Stimulated activated CD4-positive, alpha-beta T cell treated with anti-CD3 and anti-CD28 coated beads, Interleukin-15, amount 100 ng/mL, for 24 hours (primary cell): ENCODE measurements at places on chromosomes 6 and 20.

GRCh38 chr6:116088946-116089345 is 11.7 kb upstream of the NT5DC1 start:
- no peak for DNase-seq

DNA sequence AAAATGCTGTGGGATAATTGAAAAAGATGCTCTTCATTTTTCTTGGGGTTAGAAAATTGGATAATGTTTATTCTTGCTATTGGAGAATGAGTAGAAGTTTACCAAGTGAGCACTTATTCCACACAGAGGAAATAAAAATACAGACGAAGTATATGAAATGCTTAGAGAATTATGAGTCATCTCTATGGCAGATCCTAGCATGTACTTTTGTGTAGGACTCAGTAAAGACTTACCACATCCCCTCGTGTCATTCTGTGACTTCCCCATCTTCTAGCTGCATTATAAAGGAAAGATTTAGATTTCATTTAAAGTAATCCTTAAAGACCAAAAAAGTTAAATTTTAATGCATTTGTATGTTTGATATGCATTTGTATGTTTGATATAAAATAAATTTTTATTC is 685.6 kb downstream of the TBC1D32 start:
- DNase-seq = no peak

DNA sequence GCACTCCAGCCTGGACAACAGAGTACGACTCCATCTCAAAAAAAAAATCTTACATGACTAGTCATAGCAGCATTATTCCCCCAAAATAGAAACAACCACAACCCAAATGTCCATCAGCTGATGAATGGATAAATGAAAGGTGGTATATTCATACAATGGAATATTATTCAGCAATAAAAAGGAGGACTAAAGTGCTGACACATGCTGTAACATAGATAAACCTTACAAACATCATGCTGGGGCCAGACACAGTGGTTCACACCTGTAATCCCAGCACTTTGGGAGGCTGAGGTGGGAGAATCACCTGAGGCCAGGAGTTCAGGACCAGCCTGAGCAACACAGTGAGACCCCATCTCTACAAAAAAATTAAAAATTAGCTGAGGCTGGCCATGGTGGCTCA is 16.9 kb downstream of the C20orf203 start:
- no peak for DNase-seq

GRCh38 chr6:117955684-117956256 is 48.7 kb downstream of the SLC35F1 start:
- DNase-seq = no peak

- no peak for DNase-seq
These were observed 33.5 kb downstream of the ELOVL5 start for GRCh38 chr6:53315086-53315724.

GRCh38 chr6:101845172-101845571 is 451.7 kb downstream of the GRIK2 start:
- no peak for DNase-seq

- no peak for DNase-seq
These were observed 256.4 kb downstream of the TMEM242 start for GRCh38 chr6:157066781-157067491.

DNA sequence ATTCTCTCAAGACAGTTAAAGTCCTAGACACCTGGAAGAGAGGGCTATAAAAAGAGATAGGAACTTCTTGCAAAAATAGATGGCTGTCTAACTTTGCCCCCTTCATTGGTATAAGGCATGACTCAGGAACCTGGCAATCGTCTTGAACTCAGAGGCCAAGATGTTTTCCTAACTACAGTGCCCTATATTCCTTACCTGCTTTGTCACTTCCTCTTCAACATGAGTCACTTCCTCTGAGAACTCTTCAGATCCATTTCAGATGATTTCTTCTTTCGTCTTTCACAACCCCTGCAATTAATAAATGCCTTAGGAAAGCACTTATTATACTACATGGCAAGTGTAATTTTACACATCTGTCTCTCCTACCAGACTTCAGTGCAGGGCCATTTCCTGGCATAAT is 83.5 kb downstream of the HAO1 start:
- no peak for DNase-seq

DNA sequence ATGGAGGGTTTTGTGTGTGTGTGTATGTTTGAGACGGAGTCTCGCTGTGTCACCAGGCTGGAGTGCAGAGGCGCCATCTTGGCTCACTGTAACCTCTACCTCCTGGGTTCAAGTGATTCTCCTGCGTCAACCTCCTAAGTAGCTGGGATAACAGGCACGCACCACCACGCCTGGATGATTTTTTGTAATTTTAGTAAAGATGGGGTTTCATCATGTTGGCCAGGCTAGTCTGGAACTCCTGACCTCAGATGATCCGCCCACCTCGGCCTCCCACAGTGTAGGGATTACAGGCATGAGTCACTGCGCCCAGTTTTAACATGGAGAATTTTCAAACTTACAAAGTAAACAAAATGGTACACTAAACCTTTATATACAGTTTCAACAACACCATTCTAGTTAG is 22.8 kb downstream of the AMD1 start:
- DNase-seq = no peak

GRCh38 chr6:27650620-27651370 is 177.9 kb upstream of the ZNF184 start:
- DNase-seq = peak; percentile 79

GRCh38 chr20:44765091-44765490 is 19.4 kb downstream of the KCNK15 start:
- DNase-seq = no peak

DNA sequence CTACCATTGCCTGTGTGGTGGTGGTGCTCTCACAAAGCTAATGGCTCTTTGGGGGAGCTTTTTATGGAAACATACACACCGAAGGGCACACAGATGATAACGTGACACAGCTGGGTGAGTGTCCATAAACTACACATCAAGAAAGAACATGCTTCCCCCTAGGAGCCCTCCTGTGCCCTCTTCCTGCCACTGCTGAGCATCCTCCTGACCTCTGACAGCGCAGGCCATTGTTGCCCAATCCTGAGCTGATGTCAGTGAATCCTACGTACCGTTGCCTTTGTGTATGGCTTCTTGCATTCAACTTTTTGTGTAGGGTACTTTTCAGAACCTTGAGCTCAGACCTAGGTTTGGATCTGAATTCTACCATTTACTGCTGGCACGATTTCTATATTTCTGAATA is 65.8 kb upstream of the SLC22A1 start:
- no peak for DNase-seq

GRCh38 chr6:5684320-5685053 is 322.2 kb downstream of the NRN1 start:
- no peak for DNase-seq

DNA sequence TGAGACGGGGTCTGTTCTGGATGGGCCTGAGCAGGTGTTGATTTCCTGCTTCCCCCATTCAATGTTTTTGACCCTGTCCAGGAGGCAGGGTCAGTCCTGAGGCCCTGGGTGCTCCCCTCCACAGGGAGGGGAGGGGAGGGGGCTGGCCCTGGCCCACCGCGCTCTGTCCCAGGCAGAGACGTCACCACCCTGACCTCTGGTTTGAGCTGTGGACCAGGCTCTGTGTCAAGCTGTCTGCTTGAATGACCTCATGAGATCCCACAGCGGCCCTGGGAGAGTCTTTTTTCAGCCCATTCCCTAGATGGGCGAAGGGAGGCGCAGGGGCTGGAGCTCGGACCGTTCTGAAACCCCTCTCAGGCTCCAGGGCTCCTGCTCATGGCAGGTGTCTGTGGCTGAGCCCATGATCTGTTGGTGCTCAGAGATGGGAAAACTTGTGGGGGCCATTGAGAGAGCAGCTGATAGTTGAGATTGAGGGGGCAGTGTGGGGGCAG is 8.9 kb upstream of the LKAAEAR1 start:
- DNase-seq = no peak

DNA sequence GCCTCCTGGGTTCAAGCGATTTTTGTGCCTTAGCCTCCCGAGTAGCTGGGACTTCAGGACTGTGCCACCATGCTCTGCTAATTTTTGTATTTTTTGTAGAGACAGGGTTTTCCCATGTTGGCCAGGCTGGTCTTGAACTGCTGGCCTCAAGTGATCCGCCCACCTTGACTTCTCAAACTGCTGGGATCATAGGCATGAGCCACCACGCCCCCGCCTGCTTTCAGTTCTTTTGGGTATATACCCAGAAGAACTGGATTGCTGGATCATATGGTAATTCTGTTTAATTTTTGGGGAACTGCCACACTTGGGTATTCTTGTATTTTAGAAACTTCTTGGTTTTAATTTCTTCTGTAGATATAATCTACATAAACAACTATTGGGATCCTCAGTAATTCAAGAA is 17.0 kb downstream of the CDS2 start:
- peak; percentile 30 for DNase-seq

GRCh38 chr6:13614126-13614925 is 809 bp upstream of the NOL7 start:
- DNase-seq = peak; percentile 17

- no peak for DNase-seq
These were observed 662.2 kb upstream of the HS3ST5 start for GRCh38 chr6:115004982-115005381.

DNA sequence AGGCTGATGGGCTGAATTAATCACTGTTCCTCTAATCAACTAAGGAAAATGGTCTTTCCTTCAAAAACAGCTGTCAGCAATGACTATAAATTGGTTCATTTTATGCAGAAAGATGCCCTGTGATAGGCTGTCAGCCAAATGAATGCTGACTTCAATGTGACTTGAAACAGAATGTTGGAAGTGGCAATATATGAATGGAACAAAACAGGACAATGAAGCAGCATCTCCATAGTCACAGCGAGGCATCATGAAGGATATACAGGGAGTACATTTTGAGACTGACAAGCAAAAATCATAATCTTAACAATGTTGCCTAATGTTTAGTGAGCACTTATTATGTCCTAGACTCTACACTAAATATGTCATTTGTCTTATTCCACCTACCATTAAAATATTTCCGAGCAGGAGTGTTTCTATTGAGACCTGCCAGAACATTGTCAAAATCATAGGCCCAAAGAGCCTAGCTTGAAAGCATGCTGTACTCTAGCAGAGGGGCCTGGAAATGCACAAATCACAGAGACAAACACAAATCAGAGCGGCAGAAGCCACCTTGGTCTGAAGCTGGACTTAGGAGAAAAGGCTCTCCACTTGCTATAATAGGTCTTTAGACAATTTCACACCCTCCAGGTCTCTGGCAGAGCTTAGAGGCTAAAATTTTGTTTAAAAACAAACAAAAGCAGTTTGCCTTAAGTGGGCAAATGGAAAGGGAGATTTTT is 63.3 kb downstream of the FAM50B start:
- DNase-seq = no peak

- DNase-seq = no peak
These were observed 239.9 kb upstream of the CEP162 start for GRCh38 chr6:84467296-84467695.

GRCh38 chr6:21798468-21798867 is 204.9 kb downstream of the SOX4 start:
- DNase-seq = no peak

- DNase-seq = no peak
These were observed at the start of gene OPRL1 for GRCh38 chr20:64080013-64080812. TSS of gene OPRL1 (plus strand) at chr20:64080082. CDS start at chr20:64092721, 12,639 bp downstream.

- no peak for DNase-seq
These were observed 894.8 kb upstream of the FLRT3 start for GRCh38 chr20:15232243-15232642.

DNA sequence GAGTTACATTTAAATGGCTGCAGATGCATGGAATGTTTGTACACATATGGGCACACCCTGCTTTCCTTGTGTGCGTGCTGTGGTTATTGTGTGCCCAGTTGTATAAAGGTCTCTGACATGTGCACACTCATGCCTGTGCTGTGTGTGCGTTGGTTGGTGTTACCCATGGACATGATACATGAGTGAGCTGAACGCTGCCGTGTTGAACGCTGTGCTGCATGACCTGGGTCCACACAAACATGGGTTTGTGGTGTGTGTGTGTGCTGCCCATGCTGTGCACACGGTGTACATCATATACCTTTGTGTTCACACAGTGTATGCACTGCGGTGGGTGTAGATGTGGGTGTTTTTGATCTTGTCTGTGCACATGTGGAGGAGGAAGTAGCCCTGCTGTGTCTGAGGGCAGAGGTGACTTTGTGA is 54.4 kb downstream of the TOX2 start:
- DNase-seq = no peak

GRCh38 chr6:90406142-90406794 is 109.6 kb upstream of the BACH2 start:
- peak; percentile 36 for DNase-seq

DNA sequence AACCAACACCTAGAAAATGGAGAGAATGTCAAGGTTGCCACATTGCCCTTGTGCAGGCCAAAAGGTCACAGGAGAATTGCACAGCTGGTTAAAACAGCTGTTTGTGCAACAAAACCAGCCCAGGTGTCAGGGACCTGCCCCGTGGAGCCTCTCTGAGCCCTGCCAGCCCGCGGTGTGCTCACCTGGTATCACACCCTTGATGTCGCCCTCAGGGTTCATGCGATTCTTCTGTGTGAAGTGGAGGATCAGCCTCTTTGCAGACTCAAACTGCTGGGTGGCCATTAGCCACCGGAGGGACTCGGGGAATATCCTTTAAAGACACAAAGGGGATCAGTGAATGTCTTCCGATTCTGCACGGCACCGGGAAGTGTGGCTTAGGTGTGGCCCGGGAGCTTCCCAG is 39.2 kb downstream of the PSMG4 start:
- DNase-seq = no peak

GRCh38 chr20:38430679-38431325 is 4.3 kb downstream of the SNHG17 start:
- no peak for DNase-seq

DNA sequence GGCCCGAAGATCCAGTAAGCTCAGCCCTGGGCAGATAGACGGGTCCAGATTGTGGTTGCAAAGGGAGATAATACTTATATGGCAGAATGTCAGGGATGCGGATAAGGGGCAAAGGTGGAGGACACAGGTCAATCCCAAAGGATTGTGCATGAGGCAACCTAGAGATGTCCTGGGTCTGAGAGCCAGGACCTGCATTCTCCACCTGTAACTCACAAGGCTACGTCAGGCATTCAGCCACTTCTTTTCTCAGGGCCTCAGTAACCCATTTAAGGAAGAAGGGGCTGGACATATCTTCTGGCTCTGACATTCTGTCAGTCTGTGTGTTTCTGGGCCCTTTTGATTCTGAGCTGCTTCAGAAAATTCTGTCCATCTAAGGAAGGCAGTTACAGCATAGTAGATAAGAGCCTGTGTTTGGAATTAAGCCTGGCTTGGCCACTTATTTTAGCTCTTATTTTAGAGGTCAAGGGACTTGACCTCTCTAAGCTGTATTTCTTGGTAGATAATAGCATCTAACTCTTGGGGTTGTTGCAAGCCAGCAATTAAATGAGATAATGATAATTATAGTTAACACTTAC is 40.2 kb downstream of the CNBD2 start:
- DNase-seq = no peak

GRCh38 chr6:130158548-130158947 is 64.2 kb downstream of the SAMD3 start:
- DNase-seq = no peak

- peak; percentile 67 for DNase-seq
These were observed 36.7 kb upstream of the CCN6 start for GRCh38 chr6:112017169-112017568.

- DNase-seq = no peak
These were observed 113.7 kb upstream of the JARID2 start for GRCh38 chr6:15132167-15132566.

GRCh38 chr6:163659803-163660202 is 245.3 kb downstream of the QKI start:
- DNase-seq = no peak

- no peak for DNase-seq
These were observed 51.6 kb downstream of the RALY start for GRCh38 chr20:34045294-34045693.

GRCh38 chr20:34547844-34548613 is 10.5 kb upstream of the MAP1LC3A start:
- DNase-seq = no peak

- DNase-seq = no peak
These were observed 142.3 kb downstream of the TFAP2A start for GRCh38 chr6:10272591-10272990.
